ENCODE measurements at places on chromosomes 2 and 18.

GRCh38 chr2:127672341-127673224 is 2.7 kb downstream of the LIMS2 start:
- no peak for DNase-seq

DNA sequence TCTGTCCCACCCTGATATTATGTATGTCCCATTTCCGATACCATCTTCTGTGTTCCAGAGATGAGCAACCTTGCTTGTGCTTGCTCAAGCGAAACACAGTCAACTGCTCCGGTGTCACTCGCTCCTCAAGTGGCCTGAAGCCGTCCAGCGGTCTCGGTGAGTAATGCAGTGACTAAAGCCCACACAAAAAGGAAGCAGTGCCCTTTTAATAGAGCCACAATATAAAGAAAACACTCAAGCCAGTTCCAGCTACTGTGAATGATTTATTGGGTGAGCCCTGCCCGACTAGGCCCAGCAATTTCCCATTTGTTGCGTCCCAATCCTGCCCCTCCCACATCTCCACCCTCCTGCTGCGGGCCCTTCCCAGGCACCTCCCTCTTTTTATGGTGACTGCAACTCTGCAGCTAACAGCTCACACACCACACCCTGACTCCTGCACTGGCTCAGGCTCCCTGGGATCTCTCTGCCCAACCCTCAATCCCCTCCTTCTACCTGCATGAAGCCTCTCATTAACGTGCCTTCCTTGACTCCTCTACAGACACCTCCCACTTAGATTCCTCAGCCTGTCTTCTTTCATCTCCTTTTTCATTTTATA is 44.2 kb upstream of the DSC1 start:
- no peak for DNase-seq

DNA sequence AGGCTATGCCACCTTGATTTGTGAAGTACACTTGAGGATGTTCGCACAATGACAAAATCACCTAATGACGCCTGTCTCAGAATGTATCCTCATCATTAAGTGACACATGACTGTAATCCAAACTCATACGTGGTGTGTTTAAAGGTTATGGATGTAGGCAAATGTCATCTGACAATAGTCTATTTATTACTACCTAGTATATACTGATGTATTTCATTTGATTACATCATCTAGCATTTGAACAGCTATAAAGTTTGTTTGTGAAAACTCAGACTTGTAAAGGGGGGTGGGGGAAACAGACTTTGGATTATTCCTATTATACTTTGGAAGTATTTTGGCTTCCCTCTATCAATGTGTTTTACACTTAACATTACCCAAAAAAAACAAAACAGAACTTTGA is 129.9 kb downstream of the TANC1 start:
- no peak for DNase-seq

GRCh38 chr2:213237787-213238186 is 46.5 kb upstream of the SPAG16 start:
- no peak for DNase-seq

DNA sequence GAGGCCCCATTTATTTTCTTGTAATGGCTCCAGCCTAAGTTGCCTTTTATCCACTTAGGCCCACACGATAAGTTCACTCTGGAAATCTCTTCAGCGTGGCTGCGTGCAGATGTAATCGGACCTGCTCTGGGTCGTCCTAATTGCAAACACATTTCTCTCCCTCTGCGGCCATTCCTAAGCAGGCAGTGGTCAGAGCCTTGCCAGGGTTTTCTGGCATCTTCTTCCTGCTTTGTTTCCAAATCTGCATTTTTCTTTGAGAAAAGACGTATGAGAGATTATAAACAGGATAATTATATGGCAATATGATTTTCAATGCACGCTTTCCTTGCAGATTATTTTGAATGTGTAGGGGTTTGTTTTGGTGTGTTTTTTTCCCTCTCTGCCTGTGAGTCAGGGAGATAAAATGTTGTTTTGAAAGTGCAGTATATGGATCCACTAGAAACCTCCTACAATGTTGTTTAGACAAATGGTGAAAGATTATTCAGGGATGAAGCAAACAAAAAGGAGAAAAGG is 239.4 kb upstream of the TANK start:
- DNase-seq = no peak

- no peak for DNase-seq
Observed at GRCh38 chr2:238339814-238340213, 19.5 kb downstream of the TRAF3IP1 start.

- no peak for DNase-seq
Observed at GRCh38 chr18:43303376-43303775, 26.1 kb upstream of the SYT4 start.

GRCh38 chr2:20216130-20217025 is 8.6 kb downstream of the SDC1 start:
- DNase-seq = no peak

DNA sequence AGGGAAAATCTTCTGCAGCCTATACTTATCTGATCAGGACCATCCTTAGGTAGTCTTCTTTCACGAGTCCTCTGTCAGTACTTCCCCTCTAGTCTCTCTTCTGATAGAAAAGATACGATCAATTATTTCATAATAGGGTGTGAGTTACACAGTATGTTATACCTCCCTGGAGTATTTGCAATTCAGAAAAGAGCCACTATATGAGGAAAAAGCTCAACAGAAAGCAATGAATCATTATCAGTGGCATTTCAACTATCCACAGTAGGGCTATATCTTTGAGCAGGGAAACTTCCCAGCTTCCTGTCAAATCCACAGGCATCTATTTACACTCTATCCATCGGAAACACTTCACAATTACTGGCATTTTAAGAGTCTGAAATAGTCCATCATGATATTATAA is 105.3 kb upstream of the ACVR2A start:
- DNase-seq = no peak

- no peak for DNase-seq
Observed at GRCh38 chr2:228224410-228224809, 42.9 kb upstream of the SPHKAP start.

GRCh38 chr2:152369176-152369860 is 34.3 kb downstream of the FMNL2 start:
- DNase-seq = no peak

DNA sequence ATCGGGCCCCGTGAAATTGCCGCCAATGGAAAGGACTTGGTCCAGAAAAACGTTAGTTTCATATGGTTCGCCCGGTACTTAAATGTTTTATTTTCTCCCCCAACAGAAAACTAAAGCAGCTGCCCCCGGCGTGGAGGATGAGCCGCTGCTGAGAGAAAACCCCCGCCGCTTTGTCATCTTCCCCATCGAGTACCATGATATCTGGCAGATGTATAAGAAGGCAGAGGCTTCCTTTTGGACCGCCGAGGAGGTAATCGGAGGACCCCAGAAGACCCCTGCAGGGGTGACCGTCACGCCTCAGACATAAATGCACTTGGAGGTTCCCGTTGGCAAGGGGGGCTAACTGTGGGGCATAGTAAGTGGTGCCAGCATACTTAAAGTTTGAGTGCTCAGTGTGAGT is 742 bp downstream of the RRM2 start:
- DNase-seq = no peak

DNA sequence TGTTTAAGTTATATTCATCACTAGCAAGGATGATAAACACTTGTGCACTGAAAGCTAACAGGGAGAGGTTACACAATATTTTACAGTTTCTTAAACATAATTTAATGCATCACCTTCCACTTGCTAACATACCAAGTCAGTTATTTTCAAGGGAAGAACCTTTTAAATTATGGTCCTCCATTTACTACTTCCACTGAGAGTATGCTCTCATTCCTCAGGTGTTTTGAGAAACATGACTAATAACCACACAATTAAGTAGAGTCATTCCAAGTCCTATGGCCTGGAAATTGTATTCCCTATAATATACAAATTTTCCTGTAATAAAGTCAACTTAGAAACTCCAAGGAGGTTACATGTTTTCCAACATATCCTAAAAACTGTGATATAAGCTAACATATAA is 152.3 kb upstream of the STON1 start:
- DNase-seq = no peak

DNA sequence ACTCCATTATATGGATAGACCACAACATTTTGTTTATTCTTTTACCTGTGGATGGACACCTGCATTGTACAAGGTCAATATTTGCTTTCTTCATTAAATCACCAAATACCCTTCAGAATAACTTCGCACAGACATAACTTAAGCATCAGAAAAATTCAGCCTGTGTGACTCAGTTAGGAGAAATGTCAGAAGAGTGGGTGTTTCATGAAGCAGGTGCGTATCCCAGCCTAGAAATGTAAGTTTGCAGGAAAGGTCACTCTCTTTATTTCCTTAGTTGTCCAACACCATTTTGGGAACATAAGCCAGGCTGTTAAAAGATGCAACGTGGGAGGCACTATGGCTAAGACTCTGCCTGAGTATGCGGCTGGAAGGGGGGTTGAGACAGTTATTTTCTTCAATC is 48.6 kb upstream of the FHL2 start:
- DNase-seq = no peak

DNA sequence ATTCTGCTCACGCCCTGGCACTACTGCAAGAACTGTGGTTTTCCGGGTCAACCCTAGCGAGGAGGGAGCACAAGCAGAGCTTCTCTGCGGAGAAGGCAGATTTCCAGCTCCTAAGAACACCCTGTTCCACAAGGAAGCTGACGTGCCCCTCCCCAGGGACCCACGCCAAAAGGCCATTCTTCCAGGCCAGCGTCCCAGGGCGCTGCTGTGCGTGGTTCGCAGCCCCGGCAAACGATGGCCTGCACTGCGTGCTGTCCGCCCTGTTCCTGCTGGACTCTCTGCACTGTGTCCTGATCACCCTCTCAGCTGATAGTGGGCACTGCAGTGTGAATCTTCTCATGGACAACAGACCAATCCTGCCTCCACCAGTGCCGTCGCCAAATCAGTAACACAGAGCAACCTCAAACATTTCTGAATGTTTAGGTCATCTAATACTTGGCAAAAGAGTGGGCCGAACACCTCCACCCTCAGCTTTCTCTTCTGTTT is 49.1 kb downstream of the ADI1 start:
- peak; percentile 78 for DNase-seq

- DNase-seq = no peak
Observed at GRCh38 chr2:161139098-161139987, 20.9 kb upstream of the TANK start.

DNA sequence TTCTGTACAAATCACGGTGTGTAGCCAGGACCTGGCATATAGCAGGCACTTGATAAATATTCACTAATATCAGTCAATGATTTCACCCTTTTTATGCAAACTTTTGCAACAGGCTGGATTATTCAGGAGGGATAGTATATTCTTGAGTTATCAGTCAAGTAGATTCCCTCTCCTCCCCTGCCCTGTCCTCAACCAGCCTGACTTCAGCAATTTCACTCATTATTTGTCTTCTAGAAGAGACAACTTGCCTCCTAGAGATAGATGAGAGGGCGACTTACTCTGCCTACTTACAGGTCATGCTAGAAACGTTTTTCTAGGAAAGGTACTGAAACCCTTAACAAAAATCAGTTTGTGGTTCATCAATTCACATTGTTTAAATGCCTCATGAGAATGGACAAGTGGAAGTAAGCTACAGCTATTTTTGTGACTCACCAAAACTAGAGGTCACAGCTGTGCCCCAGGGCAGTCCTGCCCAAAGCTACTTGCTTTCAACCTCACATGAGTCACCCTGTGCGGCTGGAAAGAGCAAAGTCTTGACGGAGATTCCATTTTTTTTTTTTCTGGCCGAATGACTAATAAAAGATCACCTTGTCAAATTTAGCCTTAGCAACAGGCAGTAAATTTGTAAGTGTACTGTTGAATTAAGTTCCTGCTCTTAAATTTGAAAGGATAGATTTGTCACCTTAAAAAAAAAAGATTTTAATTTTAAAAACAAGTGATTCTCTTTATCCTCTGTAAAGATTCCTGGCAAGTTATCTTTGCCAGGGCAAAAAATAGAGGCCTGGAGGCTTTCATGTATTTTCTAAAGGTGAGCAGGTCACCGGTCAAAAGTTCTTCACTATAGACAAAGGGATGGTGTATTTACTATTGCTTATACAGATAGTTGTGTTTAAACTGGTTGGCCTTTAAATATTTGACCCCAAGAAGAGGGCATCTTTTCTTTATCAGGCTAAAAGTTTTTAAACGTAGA is 109.0 kb upstream of the SLC35G4 start:
- DNase-seq = no peak

GRCh38 chr2:84889332-84889731 is 8.4 kb upstream of the TRABD2A start:
- no peak for DNase-seq

- DNase-seq = no peak
Observed at GRCh38 chr18:72687736-72688135, 143.6 kb upstream of the CBLN2 start.

- DNase-seq = no peak
Observed at GRCh38 chr18:52953387-52953786, 613.4 kb downstream of the DCC start.

- no peak for DNase-seq
Observed at GRCh38 chr2:225319872-225320271, 79.6 kb upstream of the NYAP2 start.

GRCh38 chr2:36886664-36887063 is 79.7 kb downstream of the STRN start:
- DNase-seq = no peak

DNA sequence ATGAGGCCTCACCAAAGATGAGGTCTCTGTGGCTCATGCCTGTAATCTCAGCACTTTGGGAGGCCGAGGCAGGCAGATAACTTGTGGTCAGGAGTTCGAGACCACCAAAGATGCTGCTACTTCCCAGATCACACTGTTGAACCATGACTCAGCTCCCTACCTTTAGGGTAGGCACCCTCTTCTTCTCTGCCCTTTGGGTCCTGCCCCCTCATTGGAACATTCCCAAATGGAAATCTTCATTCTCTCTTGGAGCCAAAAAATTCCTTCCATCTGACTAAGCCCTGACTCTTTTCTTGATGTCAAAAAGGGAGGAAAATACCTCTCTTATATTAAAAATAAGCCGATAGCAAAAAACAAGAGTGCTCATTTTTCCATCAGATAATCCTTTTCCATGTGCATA is 183.5 kb downstream of the PAX3 start:
- no peak for DNase-seq

GRCh38 chr2:218282173-218282991 is 9.9 kb downstream of the TMBIM1 start:
- peak; percentile 75 for DNase-seq

GRCh38 chr2:76381624-76382023 is 670.9 kb upstream of the GCFC2 start:
- no peak for DNase-seq

- no peak for DNase-seq
Observed at GRCh38 chr2:203400805-203401585, 72.8 kb downstream of the ABI2 start.

DNA sequence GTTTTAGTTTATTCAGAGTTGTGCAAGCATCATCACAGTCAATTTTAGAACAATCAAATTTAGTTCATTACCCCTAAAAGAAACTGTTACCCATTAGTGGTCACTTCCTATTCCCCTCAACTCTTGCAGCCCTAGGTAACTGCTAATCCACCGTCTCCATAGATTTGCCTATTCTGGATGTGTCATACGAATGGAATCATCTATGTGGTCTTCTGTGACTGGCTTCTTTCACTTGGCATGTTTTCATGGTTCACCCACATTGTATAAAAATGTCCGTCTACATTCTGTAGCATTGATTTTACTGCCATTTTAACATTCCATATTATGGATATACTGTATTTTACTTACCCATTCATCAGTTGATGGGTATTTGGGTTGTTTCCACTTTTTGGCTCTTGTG is 5.3 kb upstream of the CEP68 start:
- no peak for DNase-seq
